NCI-H146 (cell line): ENCODE measurements at places on chromosomes 3 and 15.

GRCh38 chr3:27971600-27971999 is 249.5 kb upstream of the EOMES start:
- DNase-seq = no peak

GRCh38 chr3:10273702-10274305 is 18.9 kb downstream of the GHRL start:
- peak; percentile 24 for DNase-seq

- DNase-seq = no peak
Observed at GRCh38 chr3:119551598-119551997, 7.8 kb downstream of the CD80 start.

GRCh38 chr3:126737527-126737926 is 33.5 kb downstream of the CHCHD6 start:
- no peak for DNase-seq

DNA sequence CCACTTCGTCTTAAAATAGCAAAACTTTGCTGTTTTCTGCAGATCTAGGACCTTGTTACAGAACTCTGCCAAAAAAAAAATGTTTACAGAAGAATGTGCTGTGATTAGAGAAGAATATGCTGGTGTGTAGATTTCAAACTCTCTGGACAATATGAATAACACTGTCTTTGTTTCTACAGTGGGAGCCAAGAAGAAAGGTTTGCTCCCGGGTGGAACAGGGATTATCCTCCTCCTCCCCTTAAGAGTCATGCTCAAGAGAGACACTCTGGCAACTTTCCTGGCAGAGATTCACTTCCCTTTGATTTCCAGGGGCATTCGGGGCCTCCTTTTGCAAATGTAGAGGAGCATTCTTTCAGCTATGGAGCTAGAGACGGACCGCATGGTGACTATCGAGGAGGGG is 27.3 kb downstream of the RBM6 start:
- no peak for DNase-seq

- peak; percentile 91 for DNase-seq
Observed at GRCh38 chr3:134650431-134651346, at the start of gene KY. Gene KY, minus strand, starts transcription at chr3:134651022. Its CDS starts 62 bp downstream, at chr3:134650960.

GRCh38 chr15:68524753-68525584 is 53.8 kb upstream of the CORO2B start:
- DNase-seq = no peak

GRCh38 chr3:107824822-107825371 is 265.9 kb downstream of the CD47 start:
- no peak for DNase-seq

GRCh38 chr15:63597038-63597790 is at the start of gene FBXL22:
Gene FBXL22, plus strand, starts transcription at chr15:63597387. Its CDS starts 6 bp downstream, at chr15:63597393.
- DNase-seq = no peak

- DNase-seq = no peak
Observed at GRCh38 chr3:79517766-79518413, 249.9 kb downstream of the ROBO1 start.

GRCh38 chr3:73332558-73332957 is 271.1 kb downstream of the EBLN2 start:
- DNase-seq = no peak

- no peak for DNase-seq
Observed at GRCh38 chr3:42276141-42277132, 10.5 kb upstream of the CCK start.

DNA sequence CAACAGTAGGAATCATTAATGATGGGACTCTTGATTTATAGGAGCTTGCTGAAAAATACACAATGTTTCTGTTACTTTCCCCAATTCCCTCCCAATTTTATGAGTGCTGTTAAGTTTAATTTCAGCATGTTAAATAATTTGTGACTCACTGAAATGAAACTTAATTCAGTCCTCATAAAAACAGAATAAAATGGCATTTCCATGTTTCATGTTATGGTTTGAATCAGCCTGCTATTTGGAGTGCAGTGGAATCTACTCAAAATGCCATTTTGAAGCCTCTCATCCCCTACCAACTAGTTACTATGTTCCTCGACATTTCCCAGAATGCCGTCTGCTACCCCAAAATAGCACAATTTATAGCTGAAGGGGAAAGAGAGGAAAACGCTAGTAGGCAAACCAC is 237.5 kb downstream of the ADAMTS17 start:
- no peak for DNase-seq

GRCh38 chr15:68192117-68192516 is 13.0 kb downstream of the CALML4 start:
- no peak for DNase-seq

DNA sequence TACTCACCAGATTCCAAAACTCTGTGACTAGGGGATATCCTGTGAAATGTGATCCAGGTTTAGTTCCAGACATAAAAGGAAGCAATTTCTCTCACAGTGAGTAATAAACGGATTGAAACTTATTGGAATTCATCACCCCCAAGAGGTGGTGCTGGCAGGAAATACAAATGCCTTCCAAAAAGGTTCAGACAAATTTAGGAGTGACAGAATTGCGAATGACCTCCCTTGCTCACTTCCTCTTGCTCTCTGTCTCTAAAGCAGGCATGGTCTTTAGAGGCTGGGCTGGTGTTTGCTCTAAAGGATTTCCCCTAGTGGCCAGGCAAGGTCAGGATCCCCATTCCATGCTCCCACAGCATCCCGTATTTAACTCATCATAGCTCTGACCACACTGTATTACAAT is 449.4 kb upstream of the PPP2R3A start:
- DNase-seq = no peak
